Activated naive CD4-positive, alpha-beta T cell treated with Interleukin-2 at 50 U/mL for 16 hours (primary cell): ENCODE measurements at places on chromosomes 4 and X.
A peak's percentile ranks its signal among the peaks of the same experiment; 100 is the strongest.

DNA sequence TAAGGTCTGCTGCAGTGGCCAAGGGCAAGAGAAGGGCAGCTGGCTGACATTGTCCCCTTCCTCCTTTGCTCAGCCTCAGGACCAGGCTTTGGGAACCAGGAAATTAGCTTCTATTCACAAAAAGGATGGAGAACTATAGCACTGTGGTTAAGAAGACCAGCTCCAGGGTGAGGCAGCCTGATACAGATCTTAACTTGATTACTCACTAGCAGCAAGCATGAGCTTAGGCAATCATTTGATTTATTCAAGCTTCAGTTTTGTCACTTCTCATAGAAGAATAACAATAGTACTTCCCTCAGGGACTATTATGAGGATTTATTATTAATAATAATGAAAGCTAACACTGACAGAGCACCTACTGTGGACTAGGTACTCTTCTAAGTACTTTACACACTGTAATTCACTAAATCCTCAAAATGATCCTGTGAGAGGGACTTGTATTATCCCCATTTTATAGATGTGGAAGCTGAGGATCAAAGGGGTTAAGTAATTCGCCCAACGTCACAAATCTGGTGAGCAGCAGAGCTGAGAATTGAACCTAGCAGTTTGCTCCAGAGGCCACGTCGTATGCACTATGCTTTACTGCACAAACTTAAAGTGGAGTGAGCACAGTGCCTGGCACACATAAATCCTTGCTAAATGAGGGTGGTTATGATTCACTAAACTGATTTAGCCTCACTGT is 130.4 kb upstream of the PAK3 start:
- no peak for DNase-seq

GRCh38 chr4:189597341-189597740 is 343.3 kb upstream of the FRG1 start:
- no peak for DNase-seq

DNA sequence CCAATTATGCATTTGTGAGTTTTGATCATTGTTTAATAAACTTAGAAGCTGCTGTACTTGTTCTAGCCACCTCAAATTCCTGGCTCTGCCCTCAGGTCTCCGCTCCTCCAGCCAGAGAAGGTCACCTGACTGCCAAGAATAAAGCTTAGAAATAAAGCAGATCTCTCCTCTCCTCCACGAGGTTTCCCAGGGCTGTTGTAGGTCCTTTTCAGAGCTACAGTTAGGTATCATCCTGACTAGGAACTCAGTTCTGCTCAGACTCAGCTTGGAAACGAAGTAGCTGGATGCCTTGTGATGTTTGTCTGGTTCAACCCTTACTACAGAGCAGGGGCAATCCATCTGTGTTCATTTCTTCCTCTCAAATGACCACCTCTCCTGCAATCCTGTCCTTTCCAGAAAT is 79.1 kb upstream of the RAPGEF2 start:
- no peak for DNase-seq

GRCh38 chrX:48595929-48596328 is 1.4 kb upstream of the WDR13 start:
- DNase-seq: no peak

GRCh38 chrX:47878198-47878597 is 41.5 kb downstream of the ZNF81 start:
- DNase-seq: no peak

- DNase-seq: no peak
Measured at GRCh38 chrX:45063319-45064095, 137.2 kb downstream of the DIPK2B start.

- peak; percentile 31 for DNase-seq
Measured at GRCh38 chr4:107736924-107737448, 17.0 kb upstream of the PAPSS1 start.
